ENCODE measurements at places on chromosomes 16 and 17.

- DNase-seq, result no peak
Observed at GRCh38 chr16:86882586-86883280, 304.4 kb downstream of the FOXL1 start.

DNA sequence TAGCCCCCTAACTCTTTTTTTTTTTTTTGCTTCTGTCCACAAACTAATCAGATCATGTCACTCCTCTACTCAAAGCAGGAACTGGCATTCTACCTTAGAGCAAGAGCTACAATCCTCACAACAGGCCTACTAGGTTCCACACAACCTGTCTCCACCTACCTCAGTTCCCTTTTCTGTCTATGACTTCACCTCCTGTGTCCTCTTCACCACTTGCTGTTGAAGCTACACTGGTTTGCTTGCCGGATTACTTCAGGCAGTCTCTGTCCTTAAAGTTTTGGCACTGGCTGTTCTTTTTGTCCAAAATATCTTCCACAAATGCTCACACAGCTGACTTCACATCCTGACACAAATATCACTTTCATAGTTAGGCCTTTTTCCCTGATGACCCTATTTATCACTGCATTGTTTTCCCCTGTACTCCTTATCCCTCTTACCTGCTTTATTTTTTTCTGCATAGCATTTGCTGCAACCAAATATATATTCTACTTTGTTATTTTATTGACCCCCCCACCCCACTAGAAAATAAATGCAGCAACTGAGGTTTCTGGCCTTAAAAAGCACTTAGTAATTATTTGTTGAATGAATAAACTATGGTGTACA lies 72.0 kb downstream of the KANSL1 start:
- no peak for DNase-seq

DNA sequence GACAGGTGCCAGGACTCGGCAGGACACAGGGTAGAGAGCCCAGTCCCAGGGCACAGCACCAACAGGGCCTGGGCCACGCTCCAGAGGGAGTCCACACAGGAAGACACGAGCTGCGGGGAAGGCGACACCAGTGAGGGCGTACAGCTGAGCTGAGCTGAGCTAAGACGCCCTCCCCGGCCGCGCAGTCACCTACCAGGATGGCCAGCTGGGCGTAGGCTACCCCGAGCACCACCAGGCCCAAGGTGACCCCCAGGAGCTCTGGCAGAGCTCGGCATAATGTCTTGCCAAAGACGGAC lies 42.6 kb downstream of the TSC2 start:
- no peak for DNase-seq

DNA sequence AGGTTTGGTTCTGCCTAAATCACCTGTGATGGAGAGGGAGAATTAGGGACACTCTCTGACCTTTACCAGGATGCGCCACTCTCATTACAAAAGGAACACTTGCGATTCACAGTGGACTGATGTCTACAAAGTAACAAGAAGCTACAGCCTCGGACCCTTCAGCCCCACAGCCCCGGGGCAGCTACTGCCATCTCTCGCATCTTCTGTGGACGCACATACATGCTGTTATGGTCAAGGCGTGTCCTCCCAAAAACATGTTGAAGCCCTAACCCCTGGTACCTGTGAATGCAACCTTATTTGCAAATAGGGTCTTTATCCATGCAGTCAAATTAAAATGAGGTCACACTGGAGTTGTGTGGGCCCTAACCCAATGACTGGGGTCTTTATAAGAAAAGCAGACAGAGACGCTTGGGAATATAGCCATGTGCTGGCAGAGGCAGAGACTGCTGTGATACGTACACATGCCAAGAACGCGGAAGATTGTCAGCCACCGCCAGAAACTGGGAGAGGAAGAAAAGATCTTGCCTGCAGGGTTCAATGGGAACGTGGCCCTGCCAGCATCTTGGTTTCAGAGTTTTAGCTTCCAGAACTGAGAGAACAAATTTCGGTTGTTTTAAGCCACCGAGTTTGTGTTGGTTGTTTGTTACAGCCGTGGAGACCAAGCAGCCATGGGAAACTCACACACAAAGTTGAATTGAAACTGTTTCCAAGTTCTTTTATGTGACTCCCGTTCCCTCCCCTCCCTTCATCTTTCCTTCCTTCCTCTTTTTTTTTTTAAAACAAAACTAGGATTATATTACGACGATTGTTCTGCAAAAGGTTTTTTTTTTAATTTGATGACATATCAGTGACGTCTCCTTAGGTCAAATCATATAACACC lies 23.1 kb downstream of the ATP2C2 start:
- no peak for DNase-seq

DNA sequence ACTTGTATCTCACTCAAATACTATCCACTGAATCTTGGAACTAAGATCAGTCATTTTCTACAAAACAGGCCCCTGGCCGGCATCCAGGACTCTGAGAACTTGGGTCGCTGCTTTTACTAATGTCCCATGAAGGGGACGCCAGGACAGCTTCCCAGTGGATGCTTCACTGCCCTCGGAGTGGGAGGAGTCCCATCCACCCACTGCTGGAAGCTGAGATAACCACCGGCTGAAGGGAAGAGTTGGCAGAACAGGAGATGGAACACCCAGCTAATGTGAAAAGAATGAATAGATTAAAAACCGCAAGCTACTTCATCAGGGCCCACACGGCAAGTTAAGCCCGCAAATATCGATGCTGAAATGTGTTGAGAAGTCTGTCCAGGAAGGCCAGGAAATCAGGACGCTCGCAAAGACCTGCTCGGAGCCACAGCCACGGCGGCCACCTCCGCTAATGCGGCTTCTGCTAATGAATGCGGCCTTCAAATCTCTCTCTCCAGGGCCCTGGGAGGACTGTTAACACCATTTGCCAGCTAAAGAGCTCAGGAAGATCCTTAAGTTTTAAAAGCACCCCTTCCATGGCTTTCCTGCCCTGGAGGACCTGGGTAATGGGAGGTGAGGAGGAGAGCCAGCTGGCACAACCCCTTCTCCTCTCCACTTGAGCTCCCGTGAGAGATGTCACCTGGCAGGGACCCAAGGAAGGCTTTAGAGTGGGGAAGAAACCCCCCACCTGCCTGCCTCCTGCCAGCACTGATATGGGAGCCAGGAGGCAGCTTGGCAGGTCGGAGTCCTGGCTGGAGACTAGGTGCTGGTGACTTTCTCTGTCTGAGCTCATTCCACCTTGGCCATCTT lies 226.6 kb upstream of the RPL38 start:
- no peak for DNase-seq

GRCh38 chr17:76163919-76164318 lies 22.9 kb upstream of the FOXJ1 start:
- peak; percentile 10 for DNase-seq

GRCh38 chr16:87922250-87922871 lies 14.0 kb downstream of the CA5A start:
- DNase-seq, result no peak

- no peak for DNase-seq
Observed at GRCh38 chr16:4051591-4051990, 64.7 kb downstream of the ADCY9 start.

- DNase-seq, result no peak
Observed at GRCh38 chr17:34220045-34220751, 34.9 kb upstream of the CCL2 start.

GRCh38 chr17:42804918-42805367 lies 6.3 kb downstream of the CNTD1 start:
- no peak for DNase-seq

GRCh38 chr16:63625126-63625525 lies 1496.7 kb downstream of the CDH11 start:
- no peak for DNase-seq

GRCh38 chr16:27972500-27972899 lies 91.0 kb downstream of the GSG1L start:
- peak; percentile 82 for DNase-seq

GRCh38 chr17:73856556-73856955 lies 212.3 kb upstream of the SDK2 start:
- no peak for DNase-seq

DNA sequence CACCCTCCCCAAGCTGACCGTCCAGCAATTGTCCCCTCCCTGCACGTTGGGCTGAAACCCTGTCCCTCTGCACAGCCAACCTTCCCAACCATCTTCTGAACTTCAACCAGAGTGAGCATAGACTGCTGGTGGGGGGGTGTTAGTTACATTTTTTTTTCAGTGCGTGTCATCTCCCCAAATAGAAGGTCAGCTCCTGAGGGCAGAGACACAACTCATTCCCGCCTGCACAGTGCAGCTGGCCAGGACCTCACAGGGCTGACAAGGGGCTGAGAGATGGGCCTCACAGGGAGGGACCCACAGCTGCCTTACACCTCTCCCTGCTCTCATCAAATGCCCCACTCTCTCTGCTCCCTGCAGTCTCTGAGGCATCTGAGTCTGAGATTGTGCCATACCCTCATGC lies 8.4 kb downstream of the SRL start:
- DNase-seq, result no peak

DNA sequence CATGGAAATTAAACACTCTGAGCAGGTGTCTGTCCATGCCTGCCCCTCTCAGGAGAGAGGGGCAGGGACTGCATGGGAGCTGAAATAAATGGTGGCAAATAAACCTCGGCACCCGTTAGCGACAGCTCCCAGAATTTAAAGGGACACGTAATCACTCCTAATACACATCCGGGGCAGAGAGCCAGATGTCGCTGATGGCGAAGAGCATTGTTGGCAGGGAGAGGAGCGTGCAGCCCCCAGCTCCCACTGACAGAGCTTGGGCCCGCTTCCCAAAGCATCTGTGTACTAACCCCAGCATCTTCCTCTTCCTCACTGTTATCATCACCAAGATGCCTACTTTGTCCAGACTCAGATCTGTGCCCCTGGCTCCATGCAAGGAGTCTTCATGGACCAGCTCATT lies 85.8 kb downstream of the IRX5 start:
- DNase-seq, result no peak

DNA sequence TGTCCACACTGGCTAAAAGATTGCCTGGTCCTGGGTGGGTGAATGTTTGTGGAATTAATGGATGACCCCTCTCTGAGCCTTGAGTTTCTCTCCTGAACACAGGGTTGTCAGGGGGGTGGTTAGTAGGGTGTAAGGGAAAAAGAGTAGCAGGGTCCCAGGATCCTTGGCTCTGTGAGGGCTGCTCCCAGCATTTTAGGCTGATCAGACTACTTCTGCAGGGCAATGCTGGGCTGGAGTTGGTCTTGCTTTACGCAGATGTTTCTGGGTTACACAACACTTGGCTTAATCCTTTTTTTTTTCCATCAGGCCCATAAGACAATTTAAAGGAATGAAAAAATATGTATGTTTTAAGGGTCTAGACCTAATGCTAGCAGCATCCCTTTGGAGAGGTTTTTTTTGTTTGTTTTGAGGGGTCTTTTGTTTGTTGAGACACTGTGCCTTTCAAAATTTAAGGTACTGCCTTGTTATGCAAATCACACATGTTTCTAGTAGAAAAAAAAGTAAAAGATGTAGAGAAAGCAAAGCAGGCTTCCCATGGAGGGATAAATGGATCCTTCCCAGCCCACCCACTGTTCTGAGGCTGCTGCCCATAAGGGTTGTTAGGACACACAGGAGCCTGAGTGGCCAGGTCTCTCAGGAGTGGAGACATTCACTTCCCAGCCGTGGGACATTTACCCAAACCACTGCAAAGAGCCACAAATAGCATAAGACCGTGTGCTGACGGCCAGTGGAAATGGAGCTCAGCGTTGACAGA lies 225.6 kb upstream of the HSBP1 start:
- peak; percentile 46 for DNase-seq

- DNase-seq, result no peak
Observed at GRCh38 chr17:35342276-35342675, 31.1 kb downstream of the SLFN11 start.

GRCh38 chr17:3914312-3914670 lies 2.0 kb downstream of the P2RX1 start:
- DNase-seq, result no peak

GRCh38 chr17:40287159-40287493 lies 553 bp upstream of the CDC6 start:
- no peak for DNase-seq

DNA sequence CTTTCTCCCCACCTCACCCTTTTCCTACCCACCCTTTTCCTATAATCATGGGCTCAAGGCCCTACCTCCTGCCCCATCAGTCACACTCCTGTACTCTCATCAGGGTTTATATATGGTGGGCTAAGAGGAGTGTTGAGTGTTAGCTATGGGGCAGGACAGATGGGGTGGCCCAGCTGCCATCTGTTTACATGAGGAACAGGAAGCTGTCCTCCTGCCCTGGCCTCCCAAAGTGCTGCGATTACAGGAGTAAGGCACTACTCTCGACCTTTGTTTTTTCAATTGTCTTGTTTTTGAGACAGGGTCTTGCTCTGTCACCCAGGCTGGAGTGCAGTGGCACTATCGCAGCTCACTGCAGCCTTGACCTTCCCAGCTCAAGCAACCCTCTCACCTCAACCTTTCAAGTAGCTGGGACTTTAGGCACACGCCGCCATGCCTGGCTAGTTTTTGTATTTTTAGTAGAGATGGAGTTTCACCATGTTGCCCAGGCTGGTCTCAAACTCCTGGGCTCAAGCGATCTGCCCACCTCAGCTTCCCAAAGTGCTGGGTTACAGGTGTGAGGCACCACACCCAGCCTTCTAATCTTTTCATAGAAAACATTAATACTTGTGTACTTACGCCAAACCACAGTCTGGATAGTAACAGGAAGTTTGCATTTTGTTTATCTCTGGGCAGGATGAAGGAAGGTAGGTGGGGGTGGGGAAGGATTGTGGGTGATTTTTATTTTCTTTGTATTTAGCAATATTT lies 1.6 kb downstream of the TRADD start:
- no peak for DNase-seq

DNA sequence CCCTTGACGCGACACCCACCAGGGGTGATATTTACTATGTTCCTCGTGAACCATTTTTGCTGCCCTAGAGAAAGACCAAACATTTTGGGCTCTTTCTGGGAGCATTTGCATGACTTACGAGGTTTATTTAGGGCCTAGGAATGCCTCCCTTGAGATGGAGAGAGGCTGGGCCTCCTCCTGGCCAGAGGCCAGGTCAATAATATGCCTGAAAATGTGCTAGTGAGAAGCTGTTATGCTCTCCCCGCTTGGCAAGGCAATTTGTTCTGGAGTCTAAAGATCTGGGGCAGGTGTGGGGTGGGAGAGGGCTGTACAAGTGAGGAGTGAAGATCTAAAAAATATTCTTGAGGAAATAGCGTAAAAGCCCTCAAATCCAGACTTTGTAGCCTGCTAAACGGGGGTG lies 587.3 kb upstream of the CDH5 start:
- no peak for DNase-seq

- peak; percentile 12 for DNase-seq
Observed at GRCh38 chr16:69564845-69565670, 708 bp upstream of the NFAT5 start.

DNA sequence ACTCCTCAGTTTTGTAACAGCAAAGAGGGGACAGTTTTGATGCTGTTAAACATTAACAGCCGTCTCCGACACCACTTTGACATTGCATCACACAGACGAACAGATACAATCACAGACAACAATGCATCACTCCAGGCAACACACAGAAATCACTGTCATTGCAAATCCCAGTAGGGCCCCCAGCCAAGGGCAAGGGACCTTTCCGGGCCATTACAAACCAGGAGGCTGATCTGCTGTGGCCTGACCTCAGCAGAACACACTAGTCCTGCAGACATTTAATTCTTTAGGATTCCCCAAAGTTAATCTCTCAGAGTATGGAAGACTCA lies 136.2 kb upstream of the RCVRN start:
- no peak for DNase-seq
